ENCODE measurements at places on chromosomes 4 and X. TPM values are rescaled to one million over a fixed set of nuclear protein-coding genes. Genes with fewer than 3 reads are reported as not detected.

ELF4 gene
- not detected for polyA plus RNA-seq

TRMT44 gene
- 0.64 TPM for polyA plus RNA-seq

MAGEA6 gene
- not detected for polyA plus RNA-seq

SPIN2A gene
- polyA plus RNA-seq, result not detected

XAGE1A gene
- not detected for polyA plus RNA-seq

GIMD1 gene
- not detected for polyA plus RNA-seq

KLB gene
- polyA plus RNA-seq, result 0.85 TPM

ATP8A1 gene
- polyA plus RNA-seq, result 28.7 TPM

CPLX1 gene
- 6.8 TPM for polyA plus RNA-seq

USP17L29 gene
- polyA plus RNA-seq, result not detected

SMR3B gene
- not detected for polyA plus RNA-seq

NALF2 gene
- 0.60 TPM for polyA plus RNA-seq

RNF150 gene
- 21.0 TPM for polyA plus RNA-seq

PPP4R3C gene
- polyA plus RNA-seq, result not detected

PF4V1 gene
- polyA plus RNA-seq, result not detected

FRMPD4 gene
- polyA plus RNA-seq, result 24.9 TPM

TRIM61 gene
- 3.8 TPM for polyA plus RNA-seq

FRMPD3 gene
- 0.53 TPM for polyA plus RNA-seq

SSX1 gene
- polyA plus RNA-seq, result not detected

EIF1AX gene
- 157 TPM for polyA plus RNA-seq

SCML2 gene
- 2.6 TPM for polyA plus RNA-seq

FAM9C gene
- polyA plus RNA-seq, result not detected

CT83 gene
- not detected for polyA plus RNA-seq

MAGEA8 gene
- not detected for polyA plus RNA-seq

ENPEP gene
- not detected for polyA plus RNA-seq

CPZ gene
- not detected for polyA plus RNA-seq

SLC39A8 gene
- polyA plus RNA-seq, result 4.7 TPM

HPGD gene
- polyA plus RNA-seq, result 0.28 TPM

CSAG2 gene
- not detected for polyA plus RNA-seq

LAMP2 gene
- 42.2 TPM for polyA plus RNA-seq

CLNK gene
- polyA plus RNA-seq, result not detected

ANAPC4 gene
- polyA plus RNA-seq, result 30.0 TPM

All from Purkinje cell (primary cell).